Muscle of arm (tissue), 14 donors: ENCODE measurements at places on chromosomes 2 and 18.

DNA sequence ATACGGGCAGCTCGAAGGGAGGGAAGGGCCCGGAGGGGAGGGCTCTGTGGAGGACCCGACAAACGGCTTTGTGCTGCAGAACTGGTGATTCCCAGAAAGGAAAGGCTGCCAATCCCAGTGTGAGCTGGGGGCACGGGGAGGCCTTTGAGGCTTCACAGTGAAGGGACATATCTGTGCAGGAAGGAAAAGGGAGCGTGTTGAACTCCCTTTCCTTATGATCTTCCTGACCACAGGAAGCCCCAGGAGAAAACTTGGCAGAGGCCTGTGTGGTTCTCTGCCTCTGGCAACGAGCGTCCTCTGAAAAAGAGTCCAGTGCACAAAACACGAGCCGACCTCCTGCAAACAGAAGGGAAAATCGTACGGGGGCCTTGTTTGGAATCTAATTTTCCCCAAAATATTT lies 683.5 kb upstream of the SALL3 start:
- no peak for DNase-seq

DNA sequence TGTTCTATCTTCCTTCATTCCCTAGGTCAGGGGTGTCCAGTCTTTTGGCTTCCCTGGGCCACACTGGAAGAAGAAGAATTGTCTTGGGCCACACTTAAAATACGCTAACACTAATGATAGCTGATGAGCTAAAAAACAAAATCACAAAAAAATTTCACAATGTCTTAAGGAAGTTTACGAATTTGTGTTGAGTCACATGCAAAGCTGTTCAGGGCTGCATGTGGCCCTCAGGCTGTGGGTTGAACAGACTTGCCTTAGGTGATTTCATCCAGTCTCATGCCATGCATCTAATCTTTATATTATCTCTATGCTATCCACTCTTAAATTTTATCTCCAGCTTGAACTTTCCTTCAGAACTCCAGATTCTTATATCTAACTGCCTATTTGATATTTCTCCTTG lies 80.1 kb downstream of the CCDC85A start:
- no peak for DNase-seq

- DNase-seq, result peak; percentile 76
These were observed 16.7 kb upstream of the ADI1 start for GRCh38 chr2:3535794-3536681.

GRCh38 chr18:76463358-76463757 lies 31.7 kb downstream of the ZNF516 start:
- DNase-seq, result no peak

DNA sequence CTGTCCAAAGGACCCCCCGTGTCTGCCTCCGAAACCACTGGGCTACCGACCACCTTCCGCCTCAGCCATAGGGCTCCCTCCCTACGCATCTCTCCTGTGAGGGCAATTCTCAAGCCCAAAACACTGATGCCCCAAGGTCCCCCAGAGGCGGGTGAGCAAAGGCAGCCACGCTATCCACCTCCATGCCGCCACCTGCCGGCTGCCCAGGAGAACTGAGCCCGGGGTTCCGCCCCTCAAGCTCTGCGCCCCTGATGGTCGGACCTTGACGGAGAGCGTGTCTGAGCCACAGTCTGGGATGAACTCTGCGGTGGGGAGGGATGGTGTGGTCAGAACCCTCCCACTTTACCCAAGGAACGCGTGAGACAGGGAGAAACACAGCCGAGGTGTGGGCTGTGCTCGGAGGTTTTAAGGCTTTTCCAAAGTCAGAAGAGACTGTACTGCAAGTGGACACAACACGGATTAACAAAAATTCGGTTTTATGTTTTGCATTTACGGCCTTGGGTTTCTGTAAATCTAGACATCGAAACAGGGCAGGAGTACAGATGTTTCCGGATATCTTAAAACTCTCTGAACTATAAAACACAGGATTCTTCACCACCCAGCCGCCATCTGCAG lies 114.1 kb downstream of the ZNF516 start:
- DNase-seq, result no peak

DNA sequence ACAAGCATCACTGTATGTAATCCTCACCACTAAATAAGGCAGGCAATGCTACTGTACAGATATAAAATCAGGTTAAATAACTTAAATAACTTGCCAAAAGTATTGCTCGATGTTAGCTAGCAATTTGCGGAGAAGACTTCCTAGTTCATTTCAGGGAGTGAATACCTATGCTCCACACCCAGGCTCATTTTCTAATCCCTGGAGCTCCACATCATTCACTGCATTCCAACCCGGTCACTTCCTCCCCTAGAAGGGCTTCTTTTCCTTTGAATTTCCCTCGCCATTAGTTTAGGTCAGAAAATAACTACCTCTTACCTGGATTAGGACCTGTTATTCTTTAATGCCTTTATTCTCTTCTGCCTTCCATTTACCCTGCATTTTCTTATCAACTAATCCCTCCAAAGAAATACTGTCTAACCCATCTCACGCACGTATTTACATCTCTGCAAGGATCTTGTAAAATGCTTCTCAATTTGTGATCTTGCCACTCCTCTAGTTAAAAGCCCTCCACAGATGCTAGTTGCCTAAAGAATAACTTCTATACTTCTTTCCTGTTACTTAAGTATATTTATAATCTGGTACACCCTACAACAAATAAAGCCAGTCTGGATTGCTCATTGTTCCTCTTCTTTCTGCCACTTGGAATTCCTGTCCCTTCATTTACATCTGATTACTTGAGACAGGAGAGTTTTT lies 599.8 kb downstream of the NRXN1 start:
- no peak for DNase-seq

GRCh38 chr18:59996370-59996966 lies 96.7 kb downstream of the PMAIP1 start:
- DNase-seq, result no peak

DNA sequence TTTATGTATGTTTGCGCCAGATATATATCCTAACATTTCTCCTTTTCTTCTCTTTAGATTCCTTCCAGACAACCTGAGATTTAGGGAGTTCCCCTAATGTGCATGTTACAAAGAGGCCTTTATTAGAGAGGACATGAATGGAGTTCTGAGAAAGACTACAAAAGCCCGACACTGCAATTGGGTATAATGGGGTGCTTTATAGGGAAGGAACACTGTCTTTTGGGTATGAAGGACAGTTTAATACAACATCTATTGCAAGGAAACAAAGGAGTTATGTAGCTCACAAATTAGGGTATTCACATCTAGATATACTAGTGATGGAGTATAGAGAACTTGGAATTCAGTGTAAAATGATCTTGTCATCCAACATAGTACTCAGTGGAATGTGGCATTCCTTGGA lies 383.8 kb downstream of the FIGN start:
- no peak for DNase-seq

GRCh38 chr18:57475408-57475807 lies 40.2 kb downstream of the ONECUT2 start:
- DNase-seq, result no peak

GRCh38 chr2:153004627-153005026 lies 286.2 kb downstream of the ARL6IP6 start:
- DNase-seq, result no peak

GRCh38 chr2:234134496-234134895 lies 84.0 kb downstream of the SPP2 start:
- no peak for DNase-seq

- DNase-seq, result no peak
These were observed 30.7 kb upstream of the IL1R1 start for GRCh38 chr2:102111823-102112222.

GRCh38 chr2:232292395-232293154 lies 86.0 kb upstream of the ALPP start:
- no peak for DNase-seq

- peak; percentile 70 for DNase-seq
These were observed 192.5 kb downstream of the EN1 start for GRCh38 chr2:118654945-118655344.

- no peak for DNase-seq
These were observed 245.8 kb downstream of the KCNE4 start for GRCh38 chr2:223297788-223298187.

DNA sequence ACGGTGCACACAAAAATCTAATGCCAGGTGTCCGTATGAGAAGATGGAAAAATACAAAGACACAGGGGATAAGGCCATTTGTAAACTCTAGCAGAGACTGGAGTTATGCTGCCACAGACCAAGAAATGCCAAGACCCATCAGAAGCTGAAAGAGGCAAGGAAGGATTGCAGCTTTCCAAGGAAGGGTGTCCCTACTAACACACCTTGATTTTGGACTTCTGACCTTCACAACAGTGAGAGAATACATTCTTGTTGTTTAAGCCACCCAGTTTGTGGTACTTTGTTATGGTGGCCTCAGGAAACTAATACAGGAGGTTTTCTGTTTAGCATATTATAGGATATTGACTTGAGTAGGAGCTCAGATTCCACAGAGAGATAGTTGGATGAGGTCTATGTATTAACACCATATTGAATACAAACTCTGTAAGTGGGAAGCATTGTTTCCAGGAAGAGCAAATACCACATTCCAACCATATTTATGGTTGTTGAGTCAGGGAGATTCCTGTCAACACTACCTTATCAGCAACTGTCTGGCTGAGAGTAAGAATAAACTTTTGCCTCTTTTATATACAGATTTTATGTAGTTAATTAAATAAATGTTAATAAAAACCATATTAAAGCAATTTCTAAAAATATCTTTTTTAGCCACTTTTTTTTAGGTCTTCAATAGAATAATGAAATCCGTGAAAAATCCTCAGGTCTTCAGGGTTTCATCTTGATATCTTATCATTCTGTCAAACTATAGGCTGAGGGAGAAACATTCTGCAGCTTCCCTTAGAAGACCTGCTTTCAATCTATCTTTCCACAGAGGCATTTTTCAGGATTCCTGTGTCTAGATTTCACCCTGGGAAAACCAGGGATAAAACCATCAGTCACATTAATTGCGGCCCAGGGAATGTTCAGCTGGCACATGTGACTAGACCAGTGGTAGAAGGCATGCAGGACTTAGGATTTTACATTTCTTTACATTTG lies 35.4 kb upstream of the HNMT start:
- no peak for DNase-seq

DNA sequence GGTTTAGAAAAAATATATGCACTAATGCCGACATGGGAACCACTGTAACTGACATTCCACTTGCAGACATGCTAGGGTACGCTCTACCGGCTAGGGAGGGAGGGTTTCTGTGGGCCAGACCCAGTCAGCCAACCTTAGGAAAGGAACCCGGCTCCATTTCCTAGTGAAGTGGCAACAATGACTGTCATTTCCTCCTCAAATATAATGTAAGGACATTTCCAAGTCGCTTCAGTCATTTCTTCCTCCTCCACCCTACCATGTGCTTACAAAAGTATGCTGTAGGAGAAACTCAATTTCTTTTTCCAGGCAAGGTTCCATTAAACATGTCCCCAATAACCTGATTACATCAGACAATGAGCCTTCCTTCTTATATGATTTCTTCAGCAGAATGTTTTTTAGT lies 64.3 kb upstream of the PSMD14 start:
- peak; percentile 56 for DNase-seq

DNA sequence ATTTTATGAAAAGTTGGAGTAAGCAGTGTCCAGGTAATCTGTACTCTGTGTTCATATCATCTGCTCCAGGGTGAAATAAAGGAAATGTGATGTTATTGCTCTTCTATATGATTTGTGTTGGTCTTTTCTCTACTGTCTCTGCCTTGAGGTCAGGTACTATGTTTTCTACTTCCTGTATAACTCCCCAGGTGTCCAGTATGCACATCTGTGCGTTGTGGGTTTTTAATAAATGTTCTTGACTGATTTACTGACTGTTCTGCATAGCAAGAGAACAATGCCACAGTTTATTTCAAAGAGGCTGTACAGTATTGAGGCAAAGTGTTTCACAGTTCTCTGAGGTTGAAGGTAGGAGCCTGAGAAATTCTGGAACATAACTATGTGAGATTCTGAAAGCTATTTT lies 89.7 kb downstream of the BABAM2 start:
- no peak for DNase-seq

GRCh38 chr2:211545582-211545981 lies 989.2 kb downstream of the CPS1 start:
- DNase-seq, result no peak

DNA sequence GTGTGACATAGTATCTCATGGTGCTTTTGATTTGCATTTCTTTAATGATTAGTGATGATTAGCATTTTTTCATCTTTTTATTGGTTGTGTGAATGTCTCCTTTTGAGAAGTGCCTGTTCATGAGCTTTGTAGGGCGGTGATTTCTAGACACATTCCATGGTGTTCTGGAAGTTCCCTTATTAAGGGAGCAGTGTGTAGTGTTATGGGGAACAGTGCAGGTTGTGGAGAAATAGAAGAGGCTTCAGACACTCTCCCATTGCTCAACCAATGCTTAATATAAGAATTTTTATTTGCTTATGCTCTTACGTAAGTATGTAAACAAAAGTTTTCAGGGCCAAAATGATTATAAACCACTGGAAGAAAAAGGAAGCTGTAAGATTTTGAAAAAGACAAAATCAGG lies 34.7 kb downstream of the MMADHC start:
- no peak for DNase-seq

GRCh38 chr18:39162013-39162827 lies 1596.6 kb upstream of the CELF4 start:
- no peak for DNase-seq

DNA sequence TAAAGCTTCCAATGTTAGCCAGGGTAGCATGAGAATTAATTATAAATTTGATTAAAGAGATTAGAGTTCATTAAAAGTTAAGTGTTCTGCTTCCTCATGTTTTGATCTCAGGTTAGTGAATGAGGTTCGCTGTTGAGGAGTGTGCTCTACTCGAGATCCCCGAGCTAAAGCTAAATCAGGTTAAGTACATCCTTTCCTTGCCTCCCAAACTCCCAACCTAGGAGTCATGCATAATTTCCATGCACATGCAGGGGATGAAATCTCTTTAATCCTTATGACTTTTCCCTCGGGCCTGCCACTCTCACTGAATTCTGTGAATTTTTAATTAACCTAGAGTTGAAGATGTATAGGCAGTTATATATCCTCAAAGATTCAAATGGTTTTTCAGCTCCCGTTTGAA lies 156.1 kb upstream of the NCK2 start:
- DNase-seq, result no peak

GRCh38 chr2:30772021-30772705 lies 35.1 kb downstream of the CAPN13 start:
- DNase-seq, result no peak

DNA sequence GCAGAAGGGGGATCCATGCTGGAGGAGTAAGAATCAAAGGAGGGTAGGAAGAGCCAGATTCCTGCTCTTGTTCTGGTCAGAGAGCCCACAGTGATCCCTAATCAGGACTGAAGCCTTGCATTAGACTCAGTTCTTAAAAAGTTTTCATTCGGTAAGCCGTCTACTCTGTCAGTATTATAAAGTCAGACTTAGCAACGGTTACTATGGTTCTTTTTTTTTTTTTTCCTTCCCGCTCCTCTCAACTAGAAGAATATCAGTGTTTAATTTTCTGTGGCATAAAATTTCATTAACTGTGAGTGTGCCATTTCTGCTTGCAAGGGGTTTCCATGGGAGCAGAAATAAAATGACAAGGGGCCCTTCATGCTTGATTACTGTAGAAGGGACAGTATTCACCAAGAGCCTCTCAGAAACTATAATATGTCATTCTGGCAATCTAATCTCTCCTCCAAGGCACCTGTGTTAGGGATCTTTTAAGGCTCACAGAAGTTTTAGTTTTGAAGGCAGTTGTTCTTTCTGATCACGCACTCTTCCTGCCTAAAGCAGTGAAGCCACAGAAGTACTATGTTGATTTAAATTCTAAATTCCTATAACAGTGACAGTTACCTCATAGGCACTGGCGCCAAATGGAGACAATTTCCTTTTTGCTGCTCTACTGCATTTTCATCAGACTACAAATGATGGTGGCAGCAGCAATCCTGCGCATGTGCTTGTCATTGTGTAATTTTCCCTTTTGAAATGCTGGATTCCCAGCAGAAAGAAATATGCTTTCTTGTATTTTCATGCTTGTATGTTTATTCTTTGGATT lies 57.0 kb downstream of the OSBPL6 start:
- DNase-seq, result peak; percentile 43

GRCh38 chr2:152858594-152859265 lies 140.3 kb downstream of the ARL6IP6 start:
- no peak for DNase-seq
